Globus pallidus (tissue), 1 donor: ENCODE measurements at places on chromosomes 1 and 21.
A peak's percentile ranks its signal among the peaks of the same experiment; 100 is the strongest.

DNA sequence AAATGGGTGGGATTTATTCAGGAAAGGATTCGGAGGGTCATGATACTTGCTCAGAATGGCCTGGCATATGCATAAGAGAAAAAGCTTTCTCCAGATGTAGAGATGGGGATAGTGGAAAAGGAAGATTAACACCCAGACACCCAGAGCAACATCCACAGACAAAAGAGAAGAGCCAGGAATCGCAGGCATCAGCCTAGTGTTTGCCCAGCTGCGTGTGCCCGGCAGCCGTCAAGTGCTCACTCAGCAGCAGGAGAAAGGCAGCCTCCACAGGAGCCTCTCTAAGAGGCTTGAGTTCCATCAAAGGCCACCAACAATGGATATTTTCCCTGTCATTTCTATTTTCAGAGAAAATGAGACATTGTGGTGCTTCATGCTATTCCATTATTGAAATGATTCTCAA is 54.7 kb downstream of the NTPCR start:
- no peak for DNase-seq

DNA sequence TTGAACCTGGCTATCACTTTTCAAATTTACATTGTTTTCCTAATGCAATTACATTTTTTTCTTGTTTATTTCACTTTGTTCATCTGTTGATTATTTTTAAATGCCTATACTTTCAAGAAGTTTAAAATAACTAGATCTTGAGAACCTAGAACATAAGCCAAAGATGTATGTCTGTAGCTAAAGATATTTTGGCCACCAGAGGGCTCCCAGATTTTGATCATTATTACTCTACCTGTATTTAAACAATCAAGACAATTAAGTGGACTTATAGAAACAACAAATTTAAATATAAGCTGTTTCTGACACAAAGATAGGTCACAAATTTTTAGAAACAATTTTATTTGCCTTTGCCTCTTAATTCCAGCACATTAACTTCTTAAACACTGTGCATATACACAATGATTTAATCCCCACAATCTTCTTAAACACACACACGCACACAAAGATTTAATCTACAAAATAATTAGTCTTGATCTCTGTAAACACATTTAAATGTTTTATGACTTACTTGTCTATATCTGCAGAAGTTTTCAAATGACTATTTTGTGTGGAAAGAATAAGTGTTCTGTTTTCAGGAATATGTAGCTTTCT is 380.0 kb downstream of the DSCAM start:
- peak; percentile 22 for DNase-seq

DNA sequence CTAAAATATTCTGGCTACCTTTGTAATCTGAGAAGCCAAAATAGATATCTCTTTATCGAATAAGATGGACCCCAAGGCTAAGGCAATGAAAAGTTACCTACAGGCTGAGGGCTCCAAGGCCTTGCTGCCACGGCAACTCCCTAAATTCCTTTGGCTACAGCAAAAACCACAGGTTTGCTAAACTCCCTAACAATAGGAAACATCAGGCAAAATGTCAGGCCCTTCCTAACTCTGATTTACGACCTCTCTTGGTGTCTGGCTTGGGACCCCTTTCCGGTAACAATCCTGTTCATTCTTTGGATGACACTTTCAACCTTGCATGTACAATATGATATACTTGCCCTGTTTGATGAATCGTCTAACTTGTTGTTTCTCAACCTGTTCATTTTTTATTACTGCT is 11.3 kb upstream of the OR2T8 start:
- no peak for DNase-seq

DNA sequence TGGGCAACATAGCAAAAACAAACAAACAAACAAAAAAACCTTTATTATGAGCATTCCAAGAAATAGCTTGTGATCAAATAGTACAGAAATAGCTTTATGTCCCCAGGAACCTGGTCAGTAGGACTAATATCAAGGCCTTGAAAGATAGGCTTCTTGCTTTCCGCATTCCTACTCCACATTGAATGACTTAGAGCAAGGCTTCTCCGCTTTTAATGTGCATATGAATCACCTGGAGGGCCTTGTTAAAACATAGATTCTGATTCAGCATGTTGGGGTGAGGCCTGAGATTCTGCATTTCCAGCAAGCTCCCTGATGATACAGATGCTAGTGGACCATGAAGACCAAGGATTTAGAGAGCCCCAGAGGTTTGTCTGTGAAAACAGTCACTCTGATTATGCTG is 17.4 kb downstream of the PLEKHA6 start:
- DNase-seq = no peak

DNA sequence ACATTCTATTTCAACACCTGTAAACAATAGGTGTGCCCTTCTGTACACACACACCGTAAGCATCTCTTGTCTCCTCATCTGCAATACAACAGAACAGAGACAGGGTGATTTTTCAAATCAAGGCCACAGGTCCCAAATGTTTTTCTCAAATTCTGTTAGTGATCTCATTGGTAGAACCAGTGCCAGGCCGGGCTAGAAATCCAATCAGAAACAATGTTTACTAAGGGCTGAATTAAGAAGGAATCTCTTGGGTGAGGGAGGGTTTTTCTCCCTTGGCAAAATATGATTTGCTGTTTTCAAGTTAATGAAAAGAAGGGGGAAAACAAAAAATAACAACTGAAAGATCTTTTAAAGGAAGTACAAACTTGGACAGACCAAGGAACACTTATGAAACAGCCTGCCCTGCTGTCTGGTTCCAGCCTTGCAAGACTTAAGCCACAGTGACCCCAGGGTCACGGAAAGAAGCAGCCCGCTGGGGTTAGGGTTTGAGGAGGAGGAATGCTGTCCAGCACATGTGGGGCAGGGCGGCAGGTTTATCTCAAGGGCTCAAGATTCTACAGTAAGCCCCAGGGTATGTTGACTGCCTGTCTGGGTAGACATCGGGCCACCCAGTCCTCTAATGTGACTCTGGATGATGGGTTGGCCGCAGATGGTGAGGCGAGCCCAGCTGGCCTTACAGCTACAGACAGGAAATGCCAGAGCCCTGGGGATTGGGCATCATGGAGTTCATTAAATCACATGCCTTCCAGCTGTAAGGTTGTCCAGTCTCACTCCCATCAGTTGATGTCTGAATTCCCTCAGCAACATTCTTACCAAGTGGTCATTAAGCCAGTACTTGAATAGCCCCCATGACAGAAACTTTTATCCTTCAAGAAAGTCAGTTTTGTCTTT is 73.3 kb upstream of the SLC44A3 start:
- DNase-seq = no peak

GRCh38 chr1:92968138-92969032 is 7.1 kb upstream of the DIPK1A start:
- DNase-seq = no peak

DNA sequence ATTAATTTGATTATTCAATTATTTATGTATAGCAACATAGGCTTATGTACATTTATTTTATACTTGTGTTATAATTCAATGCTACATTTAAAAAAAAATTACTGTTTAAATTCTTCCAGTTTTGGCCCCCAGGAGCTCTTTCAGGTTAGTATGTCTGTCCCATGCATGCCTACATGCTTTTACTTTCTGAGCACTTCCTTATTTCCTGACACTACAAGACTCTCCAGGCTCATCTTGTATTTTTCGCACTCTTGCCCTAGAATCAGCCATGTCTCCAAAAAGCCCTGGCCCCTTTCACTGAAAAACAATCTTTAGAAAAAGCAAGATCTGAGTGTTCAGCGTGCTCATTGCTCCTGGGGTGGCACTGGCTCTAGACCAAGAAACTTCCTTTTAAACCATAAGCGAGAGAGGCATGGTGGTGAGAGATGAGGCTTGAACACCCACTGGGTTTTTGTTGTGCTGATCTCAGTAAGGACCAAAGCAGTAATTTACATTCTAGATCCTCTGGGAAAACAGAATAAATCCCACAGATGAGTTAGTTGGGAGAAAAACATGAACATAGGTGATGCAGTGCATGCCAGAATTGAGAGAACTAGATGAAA is 95.0 kb downstream of the SLC30A10 start:
- DNase-seq = no peak

GRCh38 chr1:43156026-43156425 is 16.1 kb downstream of the EBNA1BP2 start:
- no peak for DNase-seq

DNA sequence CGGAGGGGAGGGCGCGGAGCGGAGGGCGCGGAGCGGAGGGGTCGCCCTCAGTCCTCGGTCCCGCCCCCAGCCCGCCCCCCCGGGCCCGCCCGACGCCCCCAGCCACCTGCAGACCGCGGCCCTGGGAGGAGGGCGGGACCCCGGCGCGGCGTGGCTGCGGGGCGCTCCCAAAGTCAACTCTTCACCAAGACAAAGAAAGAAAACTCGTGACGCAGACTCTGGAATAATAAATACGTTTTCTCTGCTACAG is 1.2 kb downstream of the HES4 start:
- no peak for DNase-seq

GRCh38 chr21:42298237-42298636 is 17.0 kb downstream of the TFF3 start:
- DNase-seq = no peak

DNA sequence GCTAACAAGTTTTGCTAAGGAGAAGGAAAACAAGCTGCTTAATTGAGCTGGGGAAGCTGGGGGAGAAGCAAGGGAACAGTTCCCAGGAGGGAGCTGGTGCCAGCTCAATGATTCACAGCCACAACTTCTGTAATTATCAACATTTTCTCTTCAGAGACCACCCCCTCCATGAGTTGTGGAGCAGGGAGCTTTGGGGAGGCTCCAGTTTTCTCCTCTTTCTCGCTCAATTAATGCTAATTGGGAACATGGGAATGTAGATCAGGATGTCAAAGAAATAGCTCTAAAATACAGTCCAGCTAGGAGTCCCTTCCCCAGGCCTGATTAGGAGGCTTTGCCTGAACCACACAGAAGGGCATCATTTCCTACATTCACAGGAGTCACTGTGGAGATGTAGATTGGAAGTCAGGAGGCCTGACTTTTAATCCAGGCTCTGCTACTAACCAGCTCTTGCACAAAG is 12.1 kb upstream of the MNDA start:
- DNase-seq = no peak

DNA sequence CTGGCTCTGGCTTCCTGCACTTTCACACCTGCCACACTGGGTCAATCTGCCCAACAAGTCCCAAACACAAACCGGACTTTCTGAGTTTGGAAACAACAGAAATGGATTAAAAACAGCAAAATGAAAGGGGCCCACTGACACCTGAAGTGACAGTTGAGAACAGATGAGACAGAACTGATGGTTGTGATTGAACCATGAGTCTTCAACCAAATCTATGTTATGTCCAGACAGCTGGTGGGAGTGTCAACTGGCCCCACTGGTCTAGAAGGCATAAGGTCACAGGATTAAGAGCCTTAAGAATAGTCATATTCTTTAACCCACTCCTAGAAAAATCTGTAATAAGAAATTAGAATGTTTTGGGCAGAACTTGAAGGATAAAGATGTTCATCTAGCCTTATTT is 13.0 kb upstream of the ATP13A2 start:
- no peak for DNase-seq

DNA sequence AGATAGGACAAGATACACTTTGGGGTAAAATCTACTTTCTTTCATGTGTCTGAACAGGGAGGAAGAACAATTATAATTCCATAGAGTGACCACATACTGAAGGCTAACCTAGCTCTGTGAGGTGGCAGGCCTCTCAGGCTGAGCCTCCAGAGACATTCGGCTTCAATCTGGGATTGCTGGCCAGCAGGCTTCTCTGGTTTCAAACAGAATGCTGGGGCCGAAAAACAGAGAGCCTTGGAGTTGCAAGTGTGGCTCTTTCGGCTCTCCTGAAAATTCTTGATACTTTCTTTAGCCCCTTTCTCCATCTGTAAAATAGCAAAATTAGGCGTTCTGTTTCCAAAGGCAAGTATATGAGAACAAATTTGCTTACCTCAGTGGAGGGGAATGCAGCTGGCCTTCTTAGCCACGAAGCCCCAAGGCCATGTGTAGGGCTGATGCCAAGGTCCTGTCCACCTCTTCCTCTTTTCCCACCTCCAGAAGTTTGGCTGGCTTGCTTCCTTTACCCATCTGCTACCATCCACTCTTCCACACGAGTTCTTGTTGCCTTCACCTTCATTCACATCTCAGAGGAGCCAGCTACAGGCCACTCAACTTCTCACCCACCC is 30.0 kb upstream of the UBE2U start:
- no peak for DNase-seq

- DNase-seq = no peak
Observed at GRCh38 chr1:157626099-157626498, 28.2 kb upstream of the FCRL4 start.

GRCh38 chr1:193185211-193185610 is 1.2 kb downstream of the B3GALT2 start:
- DNase-seq = no peak

DNA sequence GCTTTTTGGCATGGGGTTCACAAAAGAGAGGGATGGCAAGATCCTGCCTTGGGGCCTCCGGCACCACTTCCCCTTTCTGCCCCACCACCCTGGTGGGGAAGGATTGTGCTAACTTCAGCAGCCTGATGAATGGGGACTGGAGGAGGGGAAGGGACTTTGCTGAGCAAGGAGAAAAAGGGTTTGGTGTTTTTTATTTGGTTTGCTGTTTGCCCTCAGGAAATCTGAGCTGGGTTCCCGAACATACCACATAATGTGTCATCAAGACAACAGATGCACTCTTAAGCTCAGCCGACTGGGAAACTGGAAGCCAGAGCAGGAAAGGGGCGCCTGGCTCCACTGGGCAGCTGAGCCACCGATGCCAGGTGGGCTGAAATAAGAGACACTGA is 19.8 kb downstream of the OLFML2B start:
- DNase-seq = peak; percentile 57

DNA sequence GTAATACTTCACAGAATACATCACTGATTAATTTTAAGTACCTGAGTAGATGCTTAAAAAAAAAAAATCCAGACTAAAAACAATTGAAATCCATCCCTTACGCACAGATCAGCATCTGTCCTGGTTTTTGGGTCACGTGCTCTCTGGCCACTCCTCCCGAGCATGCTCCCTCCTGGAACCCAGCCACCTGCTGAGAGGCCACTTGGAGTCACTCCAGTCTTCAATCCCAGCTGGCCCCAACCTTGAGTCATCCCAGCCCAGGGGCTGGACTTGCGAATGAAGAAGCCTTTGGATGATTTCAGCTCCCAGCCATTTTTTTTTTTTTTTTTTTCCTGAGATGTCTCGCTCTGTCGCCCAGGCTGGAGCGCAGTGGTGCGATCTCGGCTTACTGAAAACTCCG is 8.9 kb downstream of the MAP1LC3C start:
- peak; percentile 73 for DNase-seq

GRCh38 chr1:27561124-27561899 is 42.6 kb downstream of the AHDC1 start:
- DNase-seq = no peak

DNA sequence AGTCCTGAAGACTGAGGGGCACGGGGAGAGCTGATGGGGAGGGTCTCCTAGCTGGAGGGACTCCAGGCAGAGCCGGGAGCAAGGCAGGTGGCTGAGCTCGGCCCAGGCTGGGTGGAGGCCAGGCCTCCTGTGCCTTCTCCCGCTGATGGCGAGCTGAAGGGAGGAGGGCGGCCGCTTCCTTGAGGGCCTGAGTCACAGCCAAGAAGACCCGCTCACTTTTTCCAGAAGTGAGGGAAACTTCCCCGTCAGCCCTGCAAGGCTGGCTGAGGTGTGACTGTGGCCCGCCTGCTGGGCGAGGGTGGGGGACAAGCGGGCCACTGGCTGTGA is 1.7 kb upstream of the VWA1 start:
- DNase-seq = no peak

GRCh38 chr1:48917901-48918603 is 141.4 kb upstream of the BEND5 start:
- DNase-seq = no peak
